Suppressor macrophage treated with lipopolysaccharide for 4 hours (primary cell): ENCODE measurements at places on chromosomes 2 and 18.

DNA sequence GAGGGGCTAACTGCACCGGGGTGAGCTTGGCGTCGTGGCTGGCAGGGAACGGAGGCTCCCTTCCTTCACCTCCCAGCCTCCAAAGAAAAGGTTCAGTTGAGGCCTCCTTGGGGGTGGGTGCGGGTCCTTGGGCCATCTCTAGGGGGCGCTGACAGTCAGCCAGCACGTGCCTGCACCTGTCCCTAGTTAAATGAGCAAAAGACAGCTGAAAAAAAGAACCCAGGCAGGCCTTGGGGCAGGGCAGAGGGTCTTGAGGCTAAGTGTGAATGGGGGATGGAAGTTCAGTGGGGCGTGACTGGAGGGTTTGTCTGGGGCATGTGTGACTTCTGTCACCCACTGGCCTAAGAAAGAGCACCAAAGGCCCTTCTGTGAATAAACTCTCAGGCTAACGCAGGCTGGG, 56.4 kb downstream of the ZFP36L2 start:
- no peak for DNase-seq

GRCh38 chr2:108825736-108826135, 39.2 kb downstream of the CCDC138 start:
- DNase-seq, result no peak

DNA sequence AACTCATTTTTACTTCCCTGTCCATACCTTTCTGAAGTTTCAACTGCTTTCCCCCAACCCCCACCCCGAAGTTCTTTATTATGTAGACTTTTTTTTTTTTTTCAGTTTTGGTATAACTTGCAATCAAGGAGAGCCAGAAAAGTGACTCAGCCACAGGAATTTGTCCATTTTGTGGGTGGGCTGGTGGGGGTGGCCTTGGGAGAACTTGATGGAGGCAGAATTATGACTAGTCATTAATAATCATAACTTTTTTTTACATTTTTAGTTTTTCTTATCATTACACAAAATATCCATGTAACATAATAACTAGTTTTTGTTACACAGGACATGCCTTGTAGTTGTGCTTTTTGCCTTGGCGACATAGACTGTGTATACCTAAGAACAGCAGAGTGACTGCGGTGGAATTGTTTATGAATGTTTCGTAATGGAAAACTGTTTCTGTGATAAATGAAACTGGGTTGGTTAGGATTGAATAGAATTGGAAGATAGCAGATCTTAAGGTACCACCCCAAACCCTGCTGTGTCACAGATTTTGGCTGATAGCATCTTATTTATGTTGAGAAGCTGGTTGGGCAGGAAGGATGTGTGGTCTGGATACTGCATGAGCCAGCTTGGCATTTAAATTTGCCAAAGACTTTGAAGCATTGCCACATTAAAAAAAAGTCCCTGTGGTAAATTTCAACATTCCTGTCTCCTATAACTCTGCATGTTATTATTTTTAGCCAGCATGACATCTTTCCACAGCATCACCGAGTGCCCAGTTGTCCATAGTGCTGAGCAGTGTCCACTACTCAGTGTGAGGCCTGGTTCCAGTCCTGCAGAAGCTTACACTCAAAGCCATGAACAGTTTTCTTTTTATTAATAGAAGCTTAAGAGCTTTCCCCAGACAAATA, 30.7 kb downstream of the LYPD6B start:
- peak; percentile 58 for DNase-seq

GRCh38 chr2:241894681-241895426, 25.3 kb downstream of the RTP5 start:
- no peak for DNase-seq

- DNase-seq, result no peak
Measured at GRCh38 chr2:40372283-40372985, 79.5 kb downstream of the SLC8A1 start.

- no peak for DNase-seq
Measured at GRCh38 chr2:60512062-60512622, 41.3 kb downstream of the BCL11A start.

GRCh38 chr2:109330056-109330455, 201.1 kb downstream of the SH3RF3 start:
- no peak for DNase-seq
